Smooth muscle cell of the coronary artery (primary cell): ENCODE measurements at places on chromosomes 4 and X. TPM values are rescaled to one million over a fixed set of nuclear protein-coding genes. Genes with fewer than 3 reads are reported as not detected.

MAGEC2 gene
- total RNA-seq = 0.23 TPM in 1 of 2 replicates, not detected in the other

CXCL3 gene
- total RNA-seq = 0.47 and 0.68 TPM in 2 replicates

TCEAL6 gene
- not detected in 2 replicates for total RNA-seq

DUX4 gene
- not detected in 2 replicates for total RNA-seq

SRPX gene
- 349 and 576 TPM in 2 replicates for total RNA-seq

GABRE gene
- 13.9 and 22.9 TPM in 2 replicates for total RNA-seq
